ENCODE measurements at places on chromosomes 3 and 15.

GRCh38 chr3:15794842-15795650 is 2.7 kb downstream of the ANKRD28 start:
- DNase-seq: no peak

GRCh38 chr3:156024904-156025533 is 95.4 kb upstream of the KCNAB1 start:
- no peak for DNase-seq

DNA sequence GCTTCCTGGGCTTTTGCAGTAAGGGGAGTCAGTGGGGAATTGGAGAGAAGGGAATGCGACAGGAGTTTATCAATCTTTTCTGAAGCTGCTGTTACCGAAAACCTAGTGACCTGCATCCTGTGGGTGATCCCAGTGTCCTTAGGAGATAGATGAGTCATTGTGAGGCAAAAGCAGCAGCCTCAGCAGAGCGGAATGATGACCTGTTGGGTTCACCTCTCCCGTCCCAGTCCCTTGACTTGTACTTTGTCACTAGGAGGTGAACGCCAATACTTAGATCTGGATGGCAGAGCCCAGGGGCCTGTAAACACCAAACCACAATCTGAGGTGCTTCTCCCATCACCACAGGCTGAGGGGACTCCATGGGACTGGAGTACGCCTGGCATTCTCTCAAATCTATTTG is 17.9 kb downstream of the CDAN1 start:
- no peak for DNase-seq

GRCh38 chr15:100767001-100767825 is 112.4 kb upstream of the ALDH1A3 start:
- DNase-seq: no peak

Data from stimulated activated CD4-positive, alpha-beta T cell treated with anti-CD3 and anti-CD28 coated beads, Interleukin-1b, Interleukin-23, amount 100 ng/mL, for 48 hours (primary cell).